ENCODE measurements at places on chromosomes 5 and 9.

- DNase-seq, result peak; percentile 20
Measured at GRCh38 chr9:82206490-82206889, 217.9 kb downstream of the SPATA31D1 start.

GRCh38 chr9:127059765-127060361 lies 62.6 kb downstream of the ANGPTL2 start:
- DNase-seq, result no peak

DNA sequence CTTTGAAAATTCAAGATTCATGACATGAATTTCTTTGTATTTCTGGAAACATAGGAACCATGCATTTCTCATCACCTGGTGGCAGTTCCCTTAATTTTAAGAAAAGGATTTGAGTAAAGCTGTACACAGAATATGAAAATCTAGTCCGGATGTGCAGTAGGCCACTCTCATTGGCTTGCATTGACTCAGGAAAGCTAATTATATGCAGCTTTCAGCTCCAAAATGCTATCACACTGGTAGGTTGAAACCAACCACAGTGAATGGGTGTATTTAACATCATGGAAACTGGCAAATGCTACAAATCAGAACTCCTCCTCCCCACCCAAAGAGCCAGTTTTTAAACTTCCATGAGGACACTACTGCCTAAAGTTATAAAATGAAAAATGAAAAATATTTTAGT lies 161.6 kb upstream of the FBXL17 start:
- DNase-seq, result no peak

GRCh38 chr5:78566747-78567425 lies 81.7 kb downstream of the LHFPL2 start:
- peak; percentile 74 for DNase-seq

DNA sequence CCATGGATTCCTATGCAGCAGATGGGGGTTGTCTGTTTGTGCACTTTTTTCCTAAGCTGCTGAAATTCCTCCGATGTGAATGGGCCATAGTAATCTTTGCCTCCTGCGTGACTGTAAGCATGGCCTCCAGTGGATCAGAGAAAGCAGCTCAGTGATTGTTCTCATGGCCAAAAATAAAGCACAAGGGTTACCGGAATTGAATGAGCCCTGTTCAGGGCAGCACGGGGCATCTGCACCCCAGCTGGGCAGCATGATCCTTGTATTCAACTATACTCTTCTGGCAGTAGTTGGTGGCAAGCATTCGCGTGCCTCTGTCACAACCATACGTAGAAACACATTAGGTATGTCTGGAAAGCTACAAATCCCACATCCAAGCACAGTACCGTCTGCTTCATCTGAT lies 193.9 kb downstream of the RORB start:
- no peak for DNase-seq

DNA sequence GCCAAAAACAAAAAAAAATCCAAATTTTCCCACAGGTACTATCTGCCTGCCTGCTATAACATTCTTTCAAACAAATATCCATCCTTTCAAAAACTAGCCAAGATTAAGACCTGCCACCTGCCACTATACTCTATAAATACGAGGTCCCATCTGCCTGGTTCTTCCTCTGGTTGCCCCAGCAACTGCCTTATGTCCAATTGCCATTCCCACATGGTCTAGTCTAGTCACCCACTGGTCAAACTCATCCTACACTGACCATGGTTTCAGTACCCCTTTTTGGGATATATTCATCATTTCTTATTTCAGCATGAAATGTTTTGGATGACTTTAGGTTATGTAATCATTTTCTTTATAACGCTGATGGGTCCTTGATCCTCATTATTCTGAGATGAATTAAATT lies 95.1 kb upstream of the CCNG1 start:
- DNase-seq, result no peak

GRCh38 chr5:176944268-176944667 lies 45.1 kb upstream of the HK3 start:
- no peak for DNase-seq

DNA sequence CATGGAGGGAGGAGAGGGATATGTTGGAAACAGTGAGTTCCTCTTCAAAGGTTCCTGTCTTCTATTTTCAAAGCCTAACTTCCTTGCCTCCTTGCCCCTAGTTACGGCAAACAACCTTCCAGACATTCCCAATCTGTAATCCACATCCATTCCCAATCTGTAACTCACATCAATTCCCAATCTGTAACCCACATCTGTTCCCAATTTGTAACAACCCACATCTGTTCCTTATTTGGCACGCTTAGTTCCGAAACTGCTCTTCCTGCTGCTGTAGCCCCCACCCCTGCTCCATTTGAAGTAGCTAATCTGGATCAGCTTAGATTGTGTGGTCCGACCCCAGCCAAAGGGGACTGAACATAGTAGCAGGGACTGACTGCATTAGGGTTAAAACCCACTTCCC lies 23.9 kb upstream of the IDNK start:
- no peak for DNase-seq

GRCh38 chr5:126589536-126590297 lies 5.3 kb downstream of the ALDH7A1 start:
- no peak for DNase-seq

- DNase-seq, result no peak
Measured at GRCh38 chr9:133111808-133112662, 9.0 kb downstream of the RALGDS start.

- DNase-seq, result no peak
Measured at GRCh38 chr5:31703757-31704156, 64.8 kb downstream of the PDZD2 start.

DNA sequence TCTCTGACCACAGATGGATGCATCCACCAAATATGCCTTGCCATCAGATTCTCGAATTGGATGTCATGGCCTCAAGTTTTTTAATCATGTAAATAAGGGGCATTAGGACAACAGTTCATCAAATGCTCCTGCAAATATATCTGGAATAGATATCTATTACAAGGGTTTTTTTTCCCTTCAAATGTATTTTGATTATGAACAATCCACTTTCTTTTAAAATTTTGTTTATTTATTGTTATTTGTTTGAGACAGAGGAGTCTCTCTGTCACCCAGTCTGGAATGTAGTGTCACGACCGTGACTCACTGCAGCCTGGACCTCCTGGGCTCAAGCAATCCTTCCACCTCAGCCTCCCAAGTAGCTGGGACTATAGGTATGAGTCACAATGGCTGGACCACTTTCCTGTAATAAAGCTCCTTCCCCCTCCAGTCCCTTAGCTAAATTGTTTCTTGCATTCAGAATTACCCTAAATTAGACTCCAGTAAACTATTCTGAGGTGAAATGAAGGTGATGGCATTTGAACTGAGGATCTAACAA lies 1412.1 kb downstream of the EFNA5 start:
- peak; percentile 65 for DNase-seq

- no peak for DNase-seq
Measured at GRCh38 chr5:41721516-41721915, 148.7 kb downstream of the OXCT1 start.

GRCh38 chr5:142888469-142889085 lies 118.4 kb downstream of the ARHGAP26 start:
- DNase-seq, result peak; percentile 71

DNA sequence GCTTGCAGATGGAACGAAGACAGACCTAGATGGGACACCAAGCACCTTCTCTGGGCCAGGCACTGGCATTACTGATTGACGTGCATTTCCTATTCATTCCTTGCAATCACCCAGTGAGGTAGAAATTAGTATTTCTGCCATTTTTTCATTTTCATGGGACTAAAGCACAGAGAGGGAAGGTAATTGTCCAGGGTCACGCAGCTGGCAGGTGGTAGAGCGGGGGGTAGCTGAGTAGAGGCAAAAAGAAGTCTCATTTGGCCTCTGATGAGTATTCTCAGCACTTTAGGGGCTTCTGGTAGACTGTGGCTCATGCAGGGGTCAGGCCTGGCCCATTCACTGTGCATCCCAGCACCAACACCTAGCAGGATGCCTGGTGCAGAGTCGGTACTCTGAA lies 19.5 kb upstream of the DUSP1 start:
- no peak for DNase-seq

- DNase-seq, result peak; percentile 61
Measured at GRCh38 chr9:21558615-21559401, 76.7 kb upstream of the IFNE start.

DNA sequence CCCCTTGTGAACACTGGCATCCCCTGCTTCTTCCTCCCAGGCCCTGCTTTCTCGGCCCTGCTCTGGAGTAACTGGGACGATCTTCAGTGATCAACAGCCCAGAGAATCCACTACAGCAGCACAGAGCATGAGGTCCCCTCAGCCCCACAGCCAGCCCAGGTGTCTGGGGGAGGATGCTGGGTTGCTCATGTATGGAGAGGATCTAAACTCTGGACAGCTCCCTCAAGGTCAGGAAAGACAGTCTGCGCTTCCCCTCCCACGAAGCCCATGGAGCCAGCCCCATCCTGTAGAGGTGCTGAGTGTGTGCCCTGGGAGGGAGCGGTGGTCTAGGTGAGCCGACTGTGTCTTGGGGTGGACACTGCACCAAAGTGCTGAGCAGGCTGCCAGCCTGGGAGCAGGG lies 190.2 kb downstream of the GABBR2 start:
- DNase-seq, result no peak

DNA sequence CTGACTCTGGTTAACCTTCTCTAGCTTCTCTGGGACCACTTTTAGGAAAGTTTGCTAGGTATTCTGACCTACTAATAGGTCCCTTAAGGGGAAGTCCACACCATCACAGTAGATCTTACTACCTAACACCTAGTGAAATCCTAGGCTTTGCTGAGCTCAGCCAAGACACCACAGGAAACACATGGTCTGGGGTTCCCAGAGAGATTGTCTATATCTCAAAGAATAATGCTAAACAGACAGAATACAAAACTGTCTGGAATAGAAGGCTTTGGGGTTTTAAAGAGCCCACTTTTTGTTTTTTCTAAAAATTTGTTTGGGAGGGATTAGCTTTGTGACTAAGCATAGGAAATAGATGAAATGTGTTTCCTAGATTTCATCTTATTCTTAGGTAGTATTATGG lies 395.1 kb downstream of the ARHGEF28 start:
- DNase-seq, result no peak

DNA sequence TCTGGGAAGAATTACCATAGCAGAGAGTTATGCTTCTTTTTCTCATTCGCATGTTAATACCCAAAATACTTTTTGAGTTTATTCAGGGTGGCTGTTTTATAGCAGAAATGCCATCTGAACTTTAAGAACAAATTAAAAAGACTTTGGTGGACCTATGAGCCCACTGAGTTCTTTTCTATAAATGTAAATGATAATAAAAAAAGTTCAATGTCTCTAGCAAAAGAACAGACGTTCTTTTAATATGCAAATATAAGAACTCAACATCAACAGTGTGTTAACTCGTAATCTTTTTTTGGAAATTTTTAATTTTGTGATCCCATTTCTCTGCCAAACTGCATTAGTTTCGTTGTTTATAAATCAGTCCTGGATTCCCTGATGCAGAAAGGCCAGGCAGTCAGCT lies 1283.0 kb upstream of the NUDT12 start:
- DNase-seq, result no peak

DNA sequence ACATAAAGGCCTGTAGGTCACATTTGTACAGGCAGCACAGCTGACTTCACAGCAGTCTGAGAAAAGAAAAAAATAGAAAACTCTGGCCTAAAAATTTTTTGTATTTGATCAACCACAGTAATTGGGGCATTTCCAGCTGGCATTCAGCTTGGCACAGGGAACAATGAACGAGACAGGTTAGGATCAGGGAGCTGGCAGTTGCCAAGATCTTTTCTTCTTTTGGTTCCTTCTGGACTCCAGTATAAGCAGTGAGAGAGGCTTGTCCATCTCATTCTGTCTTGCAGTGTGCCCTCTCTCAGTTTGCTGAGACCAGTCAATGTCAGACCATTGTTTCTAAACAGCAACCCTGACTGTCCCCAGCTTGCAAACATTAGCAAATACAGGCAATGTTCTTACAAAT lies 601.1 kb downstream of the TLR4 start:
- DNase-seq, result no peak

GRCh38 chr5:150317048-150318003 lies 14.6 kb upstream of the ARSI start:
- peak; percentile 100 for DNase-seq

GRCh38 chr5:115985802-115986757 lies 23.8 kb downstream of the LVRN start:
- no peak for DNase-seq

DNA sequence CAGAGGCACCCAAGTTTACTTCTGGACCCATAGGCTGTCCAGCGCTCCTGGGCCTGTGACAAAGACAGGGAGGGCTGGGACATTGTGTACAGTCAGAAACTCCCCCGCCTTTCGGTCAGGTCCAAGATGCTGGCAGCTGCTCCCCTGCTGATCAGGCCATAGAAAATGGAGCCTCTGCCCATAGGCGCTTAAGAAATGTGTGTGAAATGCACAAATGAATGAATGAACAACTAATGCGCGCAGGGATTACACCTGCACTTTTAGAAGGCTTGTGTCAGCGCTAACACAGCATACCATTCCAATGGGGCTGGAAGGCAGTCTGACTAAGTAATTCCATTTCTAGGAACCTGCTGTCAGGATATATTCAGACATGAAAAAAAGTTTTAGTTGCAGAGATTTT lies 16.3 kb downstream of the PTPN3 start:
- DNase-seq, result no peak

- no peak for DNase-seq
Measured at GRCh38 chr9:3475300-3476020, 50.3 kb downstream of the RFX3 start.

GRCh38 chr5:148687427-148687826 lies 33.1 kb upstream of the HTR4 start:
- peak; percentile 71 for DNase-seq

DNA sequence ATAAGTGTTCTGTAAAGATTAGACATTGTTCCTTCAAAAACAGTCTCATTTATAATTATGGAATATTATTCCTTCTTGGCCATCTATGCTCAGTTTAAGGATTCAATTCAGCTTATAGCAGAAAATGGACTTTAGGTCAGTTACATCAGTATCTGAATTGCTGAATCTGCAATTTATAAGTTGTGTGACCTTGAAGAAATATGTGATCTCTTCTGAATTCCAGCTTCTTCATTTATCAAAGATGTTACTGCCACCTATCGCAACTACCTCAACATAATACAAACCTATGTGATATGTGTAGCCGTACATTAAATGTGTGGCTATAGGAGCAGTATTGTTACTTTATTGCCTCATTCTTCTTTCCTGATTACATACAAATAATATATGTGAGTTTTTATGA lies 118.2 kb downstream of the CDH12 start:
- no peak for DNase-seq

GRCh38 chr5:61801174-61801573 lies 469.1 kb downstream of the ZSWIM6 start:
- no peak for DNase-seq

- DNase-seq, result no peak
Measured at GRCh38 chr9:89622933-89623861, 18.4 kb downstream of the GADD45G start.

DNA sequence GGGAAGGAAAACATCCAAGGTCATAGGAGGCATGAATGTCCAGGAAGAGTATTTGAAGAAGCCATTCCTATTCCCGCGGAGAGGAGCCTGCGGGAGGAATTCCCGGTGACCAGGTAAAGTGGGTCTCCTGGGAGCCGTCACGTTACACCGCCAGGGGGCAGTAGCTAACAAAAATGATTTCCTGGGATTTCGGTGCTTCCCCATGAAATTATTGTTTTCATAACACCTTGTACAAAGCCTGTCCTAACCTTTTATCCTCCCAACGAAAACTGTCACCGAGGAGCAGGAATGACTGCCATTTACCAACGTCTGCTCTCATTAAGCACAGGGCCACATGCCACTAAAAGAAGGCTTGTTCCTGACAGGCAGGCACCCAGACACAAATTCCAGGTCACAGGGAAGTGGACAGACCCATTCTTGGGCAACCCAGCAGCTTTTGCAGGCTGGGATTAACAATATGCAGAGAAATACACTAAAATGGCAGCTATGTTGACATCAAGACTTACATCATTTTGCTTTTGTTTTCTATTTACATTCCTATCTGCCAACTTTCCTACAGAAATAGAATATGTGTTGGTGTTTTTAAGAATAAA lies 41.2 kb upstream of the CTSL start:
- DNase-seq, result peak; percentile 61

Data from ELR (cell line).